ENCODE measurements at places on chromosomes 2 and 18.

DNA sequence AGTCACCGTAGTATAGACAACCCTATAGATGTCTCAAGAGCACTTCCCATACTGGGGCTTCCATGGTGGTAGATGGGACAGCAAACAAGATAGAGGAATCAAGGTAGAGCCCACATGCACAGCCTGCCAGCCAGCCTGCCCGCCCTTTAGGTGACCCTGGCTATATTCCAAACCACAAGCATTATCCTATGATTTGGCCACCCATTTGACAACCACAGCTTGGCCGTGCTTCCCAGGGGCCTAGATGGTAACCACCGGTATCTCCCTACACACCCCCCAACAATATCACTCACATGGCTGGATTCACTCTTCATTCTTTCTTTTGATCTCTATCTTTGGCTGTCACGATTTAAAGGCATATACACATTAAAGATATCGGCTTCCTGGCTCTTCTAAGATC lies 85.3 kb downstream of the CDK15 start:
- DNase-seq, result no peak

GRCh38 chr2:203690441-203691047 lies 15.9 kb upstream of the CD28 start:
- DNase-seq, result no peak

DNA sequence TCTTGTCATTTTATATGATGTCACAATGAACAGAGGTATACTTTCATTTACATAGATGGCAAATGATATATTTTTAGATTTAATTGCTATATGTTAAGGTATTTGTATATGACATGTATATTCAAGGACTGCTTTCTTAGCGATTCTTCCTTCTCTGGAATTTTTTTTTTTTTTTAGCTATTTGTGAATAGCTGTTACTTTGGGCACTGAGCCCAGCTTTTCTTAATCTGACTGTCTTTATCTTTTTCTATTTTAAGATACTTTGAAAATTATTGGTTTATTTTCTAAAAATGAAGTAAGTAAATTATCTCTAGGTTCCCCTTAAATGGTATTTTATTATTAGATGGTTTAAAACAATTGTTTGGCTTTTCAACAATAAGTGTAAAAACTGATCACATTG lies 4.0 kb upstream of the GLS start:
- DNase-seq, result no peak

- DNase-seq, result no peak
These were observed 17.3 kb downstream of the EVA1A start for GRCh38 chr2:75543446-75543845.

- no peak for DNase-seq
These were observed 172.1 kb downstream of the NEDD4L start for GRCh38 chr18:58216071-58216481.

- peak; percentile 48 for DNase-seq
These were observed 37.3 kb upstream of the TANK start for GRCh38 chr2:161122772-161123530.

DNA sequence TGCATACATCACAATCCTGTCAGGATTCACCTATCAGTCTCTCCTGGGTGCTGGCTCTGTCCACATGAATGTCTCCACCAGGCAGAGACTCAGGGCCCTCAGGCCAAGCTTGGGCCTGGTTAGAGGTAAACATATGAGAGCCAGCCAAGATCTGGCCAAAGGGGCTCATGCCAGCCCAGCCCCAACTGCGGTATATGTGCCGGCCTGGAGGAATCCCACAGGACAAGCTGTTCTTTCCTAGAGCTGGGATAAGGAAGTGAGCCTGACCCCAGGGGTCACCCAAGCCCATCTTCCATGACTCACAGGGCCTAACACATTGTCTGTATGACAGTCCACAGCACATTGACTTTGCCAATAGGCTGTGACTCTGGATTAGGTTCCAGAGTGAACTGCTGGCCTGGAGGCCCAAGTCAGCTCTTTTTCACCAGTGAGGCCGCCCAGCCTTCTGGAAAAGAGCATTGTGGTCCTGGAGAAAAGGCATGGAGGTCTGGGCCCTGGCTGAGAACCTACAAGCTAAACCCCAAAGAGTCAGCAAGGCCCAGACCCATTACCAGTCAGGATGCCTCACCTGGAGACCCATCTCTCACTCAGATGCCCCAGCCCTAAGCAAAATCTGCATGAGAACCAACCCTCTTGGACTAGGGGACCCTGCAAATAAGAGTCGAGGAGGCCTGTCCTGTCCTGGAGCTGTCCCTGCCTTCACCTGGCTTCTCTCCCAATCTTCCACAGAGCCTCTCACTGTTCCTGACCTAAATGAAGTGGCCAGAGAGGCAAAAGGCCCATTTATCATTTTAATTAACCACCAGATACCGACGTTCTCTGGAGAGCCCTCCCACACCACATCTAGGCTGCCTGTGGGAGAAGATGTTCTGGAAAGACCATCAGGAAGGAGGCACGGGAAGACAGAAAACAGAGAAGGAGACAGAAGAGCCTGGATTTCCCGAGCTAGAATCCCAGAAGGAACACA lies 120.9 kb upstream of the PKDCC start:
- no peak for DNase-seq

- no peak for DNase-seq
These were observed 1337.3 kb upstream of the DDX18 start for GRCh38 chr2:116477229-116477628.

GRCh38 chr2:109472974-109473373 lies 140.8 kb downstream of the SEPTIN10 start:
- DNase-seq, result no peak

DNA sequence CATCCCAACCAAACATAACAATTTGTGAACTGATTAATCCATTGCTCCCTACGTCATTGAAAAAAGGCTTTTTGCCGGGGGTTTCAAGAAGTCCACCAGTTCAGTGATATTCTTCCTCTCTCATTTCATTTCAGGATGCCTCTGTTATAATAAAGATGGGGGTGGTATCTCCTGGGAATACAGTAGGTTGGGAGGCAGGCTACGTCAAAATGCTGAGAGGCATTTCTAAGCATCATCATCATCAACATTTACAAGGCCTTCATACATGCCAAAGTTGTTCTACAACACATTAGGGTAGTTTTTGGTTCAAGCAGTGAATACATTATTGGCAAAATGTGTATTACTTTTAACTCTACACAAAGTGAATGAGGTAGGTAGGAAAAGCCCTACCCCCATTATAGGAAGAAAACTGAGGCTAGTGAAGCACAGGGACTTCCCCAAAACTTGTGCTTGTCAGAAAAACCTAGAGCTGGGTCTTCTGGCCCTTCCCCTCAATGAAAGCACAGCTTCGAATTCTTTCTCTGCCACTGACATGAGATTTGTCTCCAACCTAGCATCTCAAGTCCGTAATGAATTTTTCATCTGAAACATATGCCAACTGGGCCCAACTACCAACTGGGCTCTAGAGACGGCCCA lies 11.3 kb downstream of the OSR1 start:
- DNase-seq, result no peak

DNA sequence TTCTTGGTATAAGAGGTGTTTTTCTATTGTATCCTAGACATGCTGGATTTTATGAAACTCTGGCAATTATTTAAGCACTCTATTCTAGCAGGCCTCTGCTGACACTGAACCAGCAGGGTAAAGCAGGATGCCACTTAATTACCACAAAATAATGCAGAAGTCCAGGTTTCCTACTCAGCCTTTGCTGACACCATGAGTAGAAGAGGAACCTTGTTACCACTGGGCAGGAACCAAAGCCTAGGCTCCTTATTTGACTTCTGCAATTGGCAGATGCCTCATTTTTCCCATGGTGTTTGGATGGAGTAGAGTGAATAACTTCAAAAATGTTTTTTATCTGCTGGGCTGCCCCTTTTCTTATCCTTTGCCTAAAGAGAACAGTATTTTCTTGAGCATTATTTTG lies 60.8 kb downstream of the THNSL2 start:
- DNase-seq, result no peak

- DNase-seq, result no peak
These were observed 308.9 kb upstream of the THUMPD2 start for GRCh38 chr2:40087927-40088326.

DNA sequence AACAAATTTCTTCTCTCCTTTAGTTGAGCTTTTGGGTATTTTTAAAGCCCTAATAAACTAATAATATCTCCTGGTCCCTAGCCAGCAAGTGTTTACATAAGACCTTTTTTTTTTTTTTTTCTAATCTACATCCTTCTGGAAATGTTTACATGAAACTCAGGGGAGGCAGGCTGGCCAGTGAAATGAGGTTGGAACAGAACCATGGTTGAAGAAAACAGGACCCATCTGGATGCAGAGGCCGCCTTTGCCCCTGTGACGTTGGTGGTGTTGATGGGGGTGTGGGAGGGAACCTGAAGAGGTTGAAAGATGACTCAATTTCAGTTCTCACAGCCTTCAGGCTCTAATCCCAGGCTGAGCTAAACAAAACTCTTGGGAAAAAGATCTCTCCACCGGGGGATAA lies 118.5 kb downstream of the NRP2 start:
- DNase-seq, result no peak

DNA sequence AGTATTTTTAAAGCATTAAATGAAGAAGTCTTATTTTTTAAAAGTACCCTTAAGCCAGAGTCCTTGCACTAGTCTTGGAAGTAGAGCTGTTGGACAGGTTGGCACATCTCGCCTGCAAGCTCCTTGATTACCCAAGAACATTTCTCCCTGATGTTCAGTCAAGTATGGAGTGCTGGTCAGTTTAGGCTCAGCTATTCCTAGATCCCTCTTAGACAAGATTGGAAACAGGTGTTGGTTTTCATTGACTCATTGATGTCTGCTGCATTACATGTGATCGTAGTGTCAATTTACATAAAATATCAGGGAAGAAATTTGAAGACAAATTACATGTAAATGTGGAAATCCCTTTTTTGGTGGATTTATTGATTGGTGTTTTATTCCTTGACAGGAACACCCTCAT lies 170.4 kb downstream of the ZNF407 start:
- DNase-seq, result no peak

DNA sequence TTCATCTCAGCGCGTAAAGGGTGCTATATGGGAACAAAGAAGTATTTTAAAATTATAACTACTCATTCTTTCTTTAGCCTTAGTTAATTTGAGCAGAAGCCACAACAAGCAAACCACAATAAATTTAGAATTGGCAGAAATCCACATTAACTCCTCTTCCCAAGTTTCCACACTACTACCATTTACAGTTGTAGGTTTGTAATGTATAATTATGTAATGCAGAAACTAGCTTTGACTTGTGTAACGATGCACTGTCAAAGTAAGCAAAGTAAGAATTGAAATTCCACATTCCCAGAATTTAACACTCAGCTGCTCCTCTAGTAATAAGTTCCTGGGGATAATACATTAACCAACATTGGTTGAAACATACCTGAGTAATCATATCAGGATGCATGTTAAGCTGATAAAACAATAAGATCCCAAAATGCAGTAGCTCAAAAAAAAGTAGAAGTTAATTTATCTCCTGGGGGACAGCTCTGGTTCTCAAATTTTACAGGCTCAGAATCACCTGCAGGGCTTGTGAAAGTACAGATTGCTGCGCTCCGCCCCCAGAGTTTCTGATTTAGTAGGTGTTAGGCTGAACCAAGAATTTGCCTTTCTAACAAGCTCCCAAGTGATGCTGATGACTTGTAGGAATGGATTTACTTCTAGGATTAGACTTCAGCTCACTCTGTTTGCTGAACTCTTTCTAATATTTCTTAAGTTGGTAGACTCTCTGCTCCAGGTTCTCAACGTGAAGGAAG lies 9.9 kb downstream of the GRP start:
- no peak for DNase-seq

DNA sequence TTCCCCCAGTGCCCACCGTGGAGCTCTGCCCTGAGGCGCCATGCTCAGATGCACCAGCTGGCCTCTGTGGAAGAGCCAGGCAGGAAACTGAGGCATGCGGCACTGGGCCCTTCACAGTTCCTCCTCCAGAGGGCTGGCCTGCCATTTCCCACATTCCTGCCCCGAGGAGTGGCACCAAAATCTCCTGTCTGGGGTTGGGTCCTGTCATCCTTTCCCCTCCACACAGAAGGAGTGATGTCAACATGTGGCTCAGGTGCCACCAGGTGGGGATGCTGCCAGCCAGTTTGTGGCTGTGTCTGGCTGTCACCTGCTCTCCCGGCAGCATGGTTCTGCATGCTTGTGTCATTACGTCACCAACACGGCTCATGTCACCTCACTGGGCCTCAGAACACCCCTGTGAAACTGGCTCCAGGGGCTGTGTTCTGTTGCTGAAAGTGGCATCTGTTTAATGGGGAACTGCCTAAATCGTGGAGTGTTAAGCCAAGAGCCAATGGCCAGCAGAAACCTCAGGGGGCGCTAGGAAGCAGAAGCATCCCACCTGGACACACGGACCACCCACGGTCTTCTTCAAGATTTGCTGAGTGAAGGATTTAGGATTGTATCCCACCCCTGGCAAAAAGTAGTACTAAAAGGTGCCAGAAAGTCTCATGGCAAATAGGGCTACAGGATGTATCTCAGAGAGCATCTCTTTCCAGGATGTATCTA lies 51.3 kb downstream of the ZAP70 start:
- DNase-seq, result no peak

- peak; percentile 37 for DNase-seq
These were observed 5.2 kb upstream of the PPP4R1 start for GRCh38 chr18:9619545-9619944.

DNA sequence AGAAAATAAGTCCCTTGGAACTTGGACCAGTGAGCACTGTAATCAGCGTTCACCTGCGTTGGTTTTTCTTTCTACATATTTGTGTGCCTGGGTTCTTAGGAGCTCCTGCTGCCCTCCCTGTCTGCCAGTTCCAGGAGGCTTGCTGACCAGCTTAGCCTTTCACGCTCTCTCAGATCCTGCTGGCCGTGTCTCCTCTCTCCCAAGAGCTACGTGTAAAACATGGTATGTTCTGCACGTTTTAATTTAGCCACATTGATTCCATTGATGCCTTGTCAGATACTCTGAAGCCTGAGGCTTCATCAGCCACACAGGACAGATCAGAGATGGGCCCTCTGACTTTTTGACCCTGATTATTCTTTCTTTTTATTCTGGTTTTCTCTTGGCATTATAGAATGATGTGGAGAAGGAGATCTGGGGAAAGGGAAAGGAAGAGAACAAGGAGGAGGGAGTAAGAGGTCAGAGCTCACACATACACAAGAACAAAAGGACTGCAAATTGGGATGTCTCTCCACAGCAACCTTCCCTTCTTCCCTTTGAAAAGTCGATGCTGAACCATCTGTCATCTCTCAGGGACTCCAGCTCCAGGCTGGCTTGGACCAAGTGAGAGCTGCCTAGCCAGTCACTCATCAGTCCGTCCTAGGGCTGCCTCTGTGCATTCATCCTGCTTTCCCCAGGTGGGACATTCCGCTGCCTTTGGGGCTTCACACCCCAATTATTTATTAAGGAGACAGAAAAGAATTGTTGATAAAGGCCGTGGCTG lies 152.8 kb downstream of the PIK3C3 start:
- DNase-seq, result no peak

GRCh38 chr2:11011359-11011758 lies 99.6 kb downstream of the KCNF1 start:
- DNase-seq, result no peak
